Fibroblast of skin of scalp (primary cell): ENCODE measurements at places on chromosomes 2 and 18.
A peak's percentile ranks its signal among the peaks of the same experiment; 100 is the strongest.

GRCh38 chr2:229206548-229206947 lies 64.5 kb downstream of the PID1 start:
- DNase-seq: no peak

DNA sequence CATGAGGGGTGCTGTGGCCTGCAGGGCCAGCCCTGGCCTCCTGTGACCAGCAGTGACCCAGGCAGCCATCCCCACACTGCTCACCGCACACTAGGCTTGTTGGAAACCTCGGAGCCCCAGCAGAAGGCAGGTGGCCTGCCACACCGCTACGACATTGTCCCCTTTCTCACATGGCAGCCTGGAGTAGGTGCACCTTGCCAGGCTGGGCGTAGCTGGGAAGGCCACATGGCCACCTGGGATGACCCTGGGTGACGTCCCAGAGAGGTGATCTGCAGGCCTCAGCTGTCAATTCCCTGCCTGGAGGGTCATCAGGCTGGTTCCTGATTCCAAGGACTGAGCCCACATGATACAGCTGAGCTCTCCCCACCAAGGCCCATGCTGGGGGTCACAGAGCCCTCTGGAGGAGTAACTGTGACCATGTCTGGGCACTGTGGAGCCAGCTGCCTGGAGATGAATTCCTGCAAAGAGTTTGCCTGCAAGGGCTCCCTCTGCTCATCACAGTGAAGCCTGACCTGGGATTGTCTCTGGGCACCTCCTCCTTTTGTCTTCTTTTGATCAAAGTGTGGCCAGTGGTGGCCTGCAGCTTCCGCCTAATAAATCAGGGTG lies 119.6 kb upstream of the OTOS start:
- DNase-seq: no peak

DNA sequence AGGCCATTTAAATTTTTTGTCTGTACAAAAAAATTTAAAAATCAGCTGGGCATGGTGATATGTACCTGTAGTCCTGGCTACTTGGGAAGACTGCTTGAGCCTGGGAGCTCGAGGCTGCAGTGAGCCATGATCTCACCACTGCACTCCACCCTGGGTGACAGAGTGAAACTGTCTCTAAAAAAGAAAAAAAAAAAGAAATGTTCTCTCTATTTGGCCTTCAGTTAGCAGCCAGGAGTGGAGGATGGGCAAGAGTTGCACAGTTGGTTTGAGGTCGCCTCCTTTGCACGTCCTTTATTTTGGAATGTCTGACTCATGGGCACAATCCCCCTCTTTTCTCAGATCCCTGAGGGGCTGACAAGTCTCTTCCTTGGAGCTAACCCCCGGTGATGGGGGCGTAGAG lies 26.3 kb downstream of the ITM2C start:
- peak; percentile 41 for DNase-seq

GRCh38 chr2:219620546-219620945 lies 6.9 kb upstream of the SLC4A3 start:
- DNase-seq: no peak
